Right cardiac atrium (tissue), 5 donors: ENCODE measurements at places on chromosomes 3 and 15. TPM values are rescaled to one million over a fixed set of nuclear protein-coding genes. Genes with fewer than 3 reads are reported as not detected.

DNA sequence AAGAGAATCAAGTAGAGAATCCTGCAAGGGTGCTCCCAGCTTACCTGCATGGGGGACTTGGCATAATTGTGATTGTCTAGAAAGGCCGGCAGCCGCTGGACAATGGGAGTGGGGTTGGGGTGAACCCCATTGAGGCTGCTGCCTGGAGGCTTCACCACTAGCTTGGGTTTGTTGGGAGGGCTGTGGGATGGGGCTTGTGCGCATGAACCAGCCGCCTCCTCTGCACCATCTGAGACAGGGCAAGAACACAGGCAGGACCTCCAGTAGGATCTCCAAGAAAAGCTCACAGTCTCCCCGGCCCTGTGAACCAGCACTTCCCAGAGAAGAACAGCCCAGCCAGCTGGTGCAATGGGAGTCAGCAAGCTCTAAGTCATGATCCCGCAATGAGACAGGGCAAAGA lies 39.8 kb downstream of the SEMA3G start:
- DNase-seq, result no peak

- peak; percentile 80 for DNase-seq
Observed at GRCh38 chr15:100686021-100686724, 83.8 kb downstream of the ASB7 start.

DNA sequence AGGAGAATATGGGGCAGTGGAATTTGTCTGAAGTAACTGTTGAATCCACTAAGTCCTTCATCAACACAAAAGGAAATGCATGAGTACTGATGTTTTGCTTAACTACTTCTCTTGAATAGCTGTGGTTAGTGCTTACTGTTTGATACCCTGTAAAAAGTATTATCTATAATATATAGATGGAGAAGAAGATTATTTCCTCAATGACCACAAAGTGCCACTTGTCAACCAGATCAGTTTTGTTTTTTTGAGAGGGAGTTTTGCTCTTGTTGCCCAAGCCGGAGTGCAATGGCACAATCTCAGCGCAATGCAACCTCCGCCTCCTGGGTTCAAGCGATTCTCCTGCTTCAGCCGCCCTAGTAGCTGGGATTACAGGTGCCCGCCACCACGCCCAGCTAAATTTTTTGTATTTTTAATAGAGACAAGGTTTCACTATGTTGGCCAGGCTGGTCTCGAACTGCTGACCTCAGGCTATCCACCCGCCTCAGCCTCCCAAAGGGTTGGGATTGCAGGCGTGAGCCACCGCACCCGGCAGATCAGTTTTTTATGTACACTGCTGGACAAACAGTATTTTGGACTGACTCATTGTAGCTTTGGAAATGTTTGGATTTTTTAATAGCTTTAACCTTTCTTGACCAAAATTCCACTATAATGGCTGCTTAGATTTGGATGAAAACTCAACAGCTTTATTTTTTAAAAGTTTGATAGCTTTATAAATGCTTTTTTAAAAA lies 1.5 kb upstream of the RPLP1 start:
- no peak for DNase-seq

DNA sequence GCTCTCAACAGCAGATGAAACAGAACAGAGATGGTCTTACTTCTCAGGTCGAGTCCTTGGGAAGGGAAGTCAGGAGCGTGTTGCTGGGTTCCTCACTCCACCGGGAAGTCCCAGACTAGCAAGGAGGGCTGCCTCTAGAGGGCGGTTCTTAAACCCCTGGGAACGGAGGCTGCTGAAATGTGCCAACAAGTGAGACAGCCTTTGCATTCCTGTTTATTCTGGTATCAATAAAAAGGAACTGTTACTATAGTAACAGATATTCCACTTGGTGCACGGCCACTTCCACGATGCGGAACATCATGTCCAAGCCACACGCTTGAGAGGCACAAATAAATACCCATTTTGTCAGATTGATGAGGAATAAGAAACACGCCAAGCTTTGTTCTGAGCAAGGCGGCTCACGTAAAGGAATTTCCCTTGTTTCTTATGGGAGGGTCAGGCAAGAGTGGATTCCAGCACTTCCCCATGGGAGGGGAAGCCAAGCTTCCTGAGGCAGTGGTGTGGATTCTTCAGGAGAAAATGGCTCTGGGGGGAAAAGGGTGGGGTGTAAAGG lies at the start of gene FAM107A:
Gene FAM107A (minus strand): TSS at position 123 of the 553 bp plus-strand sequence. CDS start 7,531 bp downstream, outside the sequence.
- peak; percentile 89 for DNase-seq

DNA sequence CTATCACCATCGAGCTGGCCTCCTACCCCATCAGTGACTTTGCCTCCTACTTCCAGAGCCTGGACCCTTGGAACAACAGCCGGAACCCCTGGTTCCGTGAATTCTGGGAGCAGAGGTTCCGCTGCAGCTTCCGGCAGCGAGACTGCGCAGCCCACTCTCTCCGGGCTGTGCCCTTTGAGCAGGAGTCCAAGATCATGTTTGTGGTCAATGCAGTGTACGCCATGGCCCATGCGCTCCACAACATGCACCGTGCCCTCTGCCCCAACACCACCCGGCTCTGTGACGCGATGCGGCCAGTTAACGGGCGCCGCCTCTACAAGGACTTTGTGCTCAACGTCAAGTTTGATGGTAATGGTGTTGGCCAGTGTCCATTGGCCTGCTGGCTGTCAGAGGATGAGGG lies 6.1 kb downstream of the GRM2 start:
- no peak for DNase-seq

The ETV5 gene
- total RNA-seq, result 8.3 TPM

GRCh38 chr3:126880901-126881300 lies 102.0 kb upstream of the PLXNA1 start:
- DNase-seq, result no peak

The PLS1 gene
- total RNA-seq, result 1.6 TPM

The GCNT3 gene
- total RNA-seq, result not detected

GRCh38 chr15:88049506-88049905 lies 207.0 kb downstream of the NTRK3 start:
- DNase-seq, result no peak

The HCLS1 gene
- total RNA-seq, result 22.5 TPM

- DNase-seq, result no peak
Observed at GRCh38 chr3:14285548-14285925, 106.9 kb downstream of the LSM3 start.
